ENCODE measurements at places on chromosomes 11 and 22.

DNA sequence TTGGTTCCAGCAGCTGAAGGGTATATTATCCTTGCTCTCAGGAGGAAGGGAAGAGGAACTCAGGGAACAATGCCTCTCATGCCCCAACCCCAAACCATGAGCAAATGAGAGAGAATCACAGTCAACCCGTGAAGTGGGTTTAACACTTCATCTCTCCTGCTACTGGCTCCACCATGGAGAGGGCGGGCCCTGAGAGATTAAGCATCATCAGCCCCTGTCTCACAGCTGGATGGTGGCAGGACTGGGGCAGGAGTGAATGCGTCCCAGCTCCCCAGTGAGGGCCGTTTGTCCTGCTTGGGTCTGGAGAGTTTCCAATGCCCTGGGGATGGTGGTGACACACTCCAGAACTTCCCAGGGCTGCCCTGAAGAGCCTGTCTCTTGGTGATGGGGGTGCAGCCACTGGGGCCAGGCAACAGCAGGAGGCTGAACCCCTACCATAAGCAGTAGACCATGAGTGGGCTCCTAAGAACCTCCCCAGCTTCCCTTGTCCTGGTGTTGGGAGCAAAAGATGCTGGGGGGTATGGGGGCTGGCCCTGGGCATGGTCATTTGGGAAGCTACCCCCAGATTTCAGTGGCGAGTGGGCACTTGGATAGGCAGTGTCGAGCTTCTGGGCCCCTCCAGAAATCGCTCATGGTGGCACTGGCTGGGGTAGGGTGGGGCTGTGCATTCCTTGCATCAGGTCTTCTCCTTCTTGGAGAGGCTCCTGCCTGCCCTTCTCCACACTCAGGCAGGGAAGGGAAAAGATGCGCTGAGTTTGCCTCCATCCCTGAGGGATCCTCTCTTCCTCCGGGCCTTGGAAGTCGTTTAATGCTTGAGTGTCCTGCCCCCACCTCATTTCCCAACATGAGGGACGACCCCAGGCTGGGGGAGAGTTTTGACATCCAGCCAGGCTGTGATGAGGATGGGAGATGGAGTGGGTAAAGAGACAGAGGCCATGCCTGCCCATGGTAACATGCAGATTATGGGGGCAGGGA, 157.5 kb downstream of the ST3GAL4 start:
- no peak for DNase-seq

- DNase-seq: no peak
These were observed 39.0 kb downstream of the WT1 start for GRCh38 chr11:32396331-32396730.

- DNase-seq: no peak
These were observed 26.0 kb downstream of the OSBPL5 start for GRCh38 chr11:3139086-3139440.

DNA sequence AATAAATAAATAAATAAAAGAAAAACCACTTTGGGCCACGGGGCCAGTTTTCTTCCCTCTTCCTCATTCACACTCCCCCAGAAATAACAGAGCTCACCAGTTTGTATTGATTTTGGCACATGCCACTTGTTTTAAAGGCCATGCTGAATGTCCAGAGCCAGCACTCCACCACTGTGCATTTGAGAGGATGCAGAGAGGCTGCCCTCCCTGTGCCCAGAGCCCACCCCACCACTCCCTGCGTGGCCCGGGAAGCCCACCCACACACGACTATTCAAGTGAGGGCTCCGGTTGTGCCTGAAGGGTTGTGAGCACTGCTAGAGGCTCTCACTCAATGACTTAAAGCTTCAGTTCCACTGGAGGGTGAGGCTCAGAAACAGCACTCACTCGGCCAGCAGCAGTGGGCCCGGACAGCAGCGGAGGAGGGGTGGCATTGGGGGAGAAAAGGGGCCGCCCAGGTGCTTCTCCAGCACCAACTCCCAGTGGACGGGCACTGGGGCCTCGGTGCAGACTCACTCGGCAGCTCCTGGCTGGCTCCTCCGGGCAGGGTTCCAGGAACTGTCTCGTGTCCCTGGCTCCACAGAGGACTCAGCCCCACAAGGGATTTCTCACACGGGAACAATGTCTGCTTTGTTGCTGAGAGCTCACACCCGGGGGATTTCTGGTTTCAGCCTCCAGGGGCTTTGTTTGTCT, 112.7 kb downstream of the SHANK2 start:
- DNase-seq: no peak

GRCh38 chr11:96794152-96794551, 404.3 kb downstream of the JRKL start:
- DNase-seq: no peak

DNA sequence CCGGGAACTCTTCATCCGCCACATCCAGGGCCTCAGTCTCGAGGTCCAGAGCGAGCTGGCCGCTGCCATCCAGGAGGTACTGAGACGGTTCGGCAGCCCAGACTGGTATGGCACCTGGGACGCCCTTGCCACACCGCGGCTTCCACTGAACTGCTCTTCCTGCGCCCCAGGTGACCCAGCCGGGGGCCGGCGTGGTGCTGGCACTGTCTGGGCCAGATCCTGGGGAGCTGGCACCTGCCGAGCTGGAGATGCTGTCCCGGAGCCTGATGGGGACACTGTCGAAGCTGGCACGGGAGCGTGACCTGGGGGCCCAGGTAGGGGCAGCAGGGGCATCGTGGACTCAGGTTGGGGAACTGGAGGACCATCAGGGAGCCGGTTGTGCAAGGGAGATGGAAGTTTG, 1.4 kb downstream of the CCDC88B start:
- DNase-seq: no peak

DNA sequence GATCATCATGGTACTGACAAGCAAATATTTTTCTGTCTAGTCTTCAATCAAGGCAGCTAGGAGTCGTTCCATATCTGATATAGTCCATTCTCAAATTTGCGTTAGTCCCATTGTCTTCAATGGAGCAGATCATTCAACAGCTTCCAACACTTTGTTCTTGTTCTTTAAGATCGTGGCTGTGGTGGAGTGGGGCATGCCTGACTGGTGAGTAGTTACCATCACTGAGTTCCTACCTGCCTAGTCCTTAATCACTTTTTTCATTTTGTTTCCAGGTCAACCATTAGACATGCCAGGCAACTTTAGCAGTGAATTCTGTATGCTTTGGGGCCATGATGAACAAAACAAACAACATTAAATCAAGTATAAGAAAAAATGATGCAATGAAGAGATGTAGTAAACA, 693.1 kb upstream of the KIRREL3 start:
- no peak for DNase-seq
